T-helper 9 cell (primary cell): ENCODE measurements at places on chromosomes 4 and X.

DNA sequence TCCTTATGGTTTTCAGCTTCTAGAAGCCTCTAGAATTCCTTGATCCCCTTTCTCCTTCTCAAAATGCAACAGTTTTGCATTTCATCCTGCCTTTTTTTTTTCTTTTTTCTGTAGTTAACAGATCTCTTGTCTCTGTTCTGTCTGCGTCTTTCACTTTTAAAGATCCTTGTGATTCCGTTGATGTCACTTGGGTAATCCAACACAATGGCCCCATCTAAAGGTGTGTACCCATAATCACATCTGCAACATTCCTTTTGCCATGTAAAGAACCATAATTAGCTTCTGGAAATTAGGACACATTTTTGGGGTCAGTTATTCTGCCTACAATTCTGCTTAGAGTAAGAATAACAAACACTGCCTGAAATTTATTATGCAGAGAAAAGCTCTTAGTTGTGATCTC lies 1180.9 kb upstream of the ADGRL3 start:
- DNase-seq: no peak

GRCh38 chr4:38489011-38489861 lies 174.8 kb upstream of the KLF3 start:
- no peak for DNase-seq

- DNase-seq: no peak
These were observed 72.1 kb upstream of the FAM241A start for GRCh38 chr4:112073181-112073580.

- DNase-seq: no peak
These were observed 28.0 kb downstream of the MSX1 start for GRCh38 chr4:4887426-4887825.

DNA sequence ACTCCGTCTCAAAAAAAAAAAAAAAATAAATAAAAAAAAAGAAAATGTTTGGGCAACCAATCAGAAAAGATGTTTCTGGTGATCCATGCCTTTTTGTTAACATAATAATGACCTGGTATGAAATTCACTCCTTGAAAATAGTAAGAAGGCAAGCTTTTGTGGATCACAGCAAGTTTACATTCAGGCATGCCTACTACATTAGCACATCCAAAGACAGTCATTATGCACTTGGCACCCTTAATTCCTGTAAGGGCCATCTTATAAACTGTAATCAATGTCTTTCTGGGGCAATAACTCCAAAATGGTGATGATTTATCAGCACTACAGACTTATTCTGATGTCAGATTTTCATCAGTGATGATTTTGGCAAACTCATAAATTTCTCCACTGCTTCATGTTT lies 1871.6 kb upstream of the AGA start:
- DNase-seq: no peak

DNA sequence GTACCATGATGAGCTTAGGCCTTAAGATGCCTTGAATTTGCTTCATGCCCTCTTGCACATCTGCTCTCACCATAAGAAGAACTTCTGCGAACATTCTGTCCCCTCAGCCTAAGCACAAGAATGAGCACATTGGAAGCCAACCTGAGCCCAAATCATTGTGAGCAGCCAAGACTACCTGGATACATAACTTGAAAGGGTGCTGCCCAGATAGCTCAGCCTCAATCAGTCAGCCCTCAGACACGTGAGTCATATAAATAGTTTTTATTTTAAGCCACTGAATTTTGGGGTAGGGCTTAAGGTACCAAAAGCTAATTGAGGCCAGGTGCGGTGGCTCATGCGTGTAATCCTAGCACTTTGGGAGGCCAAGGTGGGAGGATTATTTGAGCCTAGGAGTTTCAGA lies 27.5 kb upstream of the BBS12 start:
- no peak for DNase-seq

- no peak for DNase-seq
These were observed 127.1 kb upstream of the GABRG1 start for GRCh38 chr4:46250997-46251396.

GRCh38 chr4:90069151-90069550 lies 58.0 kb upstream of the CCSER1 start:
- no peak for DNase-seq

GRCh38 chr4:162700815-162701361 lies 465.8 kb downstream of the NAF1 start:
- no peak for DNase-seq
